Hair follicle dermal papilla cell (primary cell): ENCODE measurements at places on chromosomes 4 and X. TPM values are rescaled to one million over a fixed set of nuclear protein-coding genes. Genes with fewer than 3 reads are reported as not detected.

MBNL3 gene
- total RNA-seq: 4.1 and 7.1 TPM in 2 replicates

NR3C2 gene
- 1.9 and 3.5 TPM in 2 replicates for total RNA-seq

MTNR1A gene
- 0.32 TPM in 1 of 2 replicates, not detected in the other for total RNA-seq

GSPT2 gene
- 7.2 and 7.6 TPM in 2 replicates for total RNA-seq

FGFBP1 gene
- not detected in 2 replicates for total RNA-seq
